ENCODE measurements at places on chromosomes 11 and 22.

DNA sequence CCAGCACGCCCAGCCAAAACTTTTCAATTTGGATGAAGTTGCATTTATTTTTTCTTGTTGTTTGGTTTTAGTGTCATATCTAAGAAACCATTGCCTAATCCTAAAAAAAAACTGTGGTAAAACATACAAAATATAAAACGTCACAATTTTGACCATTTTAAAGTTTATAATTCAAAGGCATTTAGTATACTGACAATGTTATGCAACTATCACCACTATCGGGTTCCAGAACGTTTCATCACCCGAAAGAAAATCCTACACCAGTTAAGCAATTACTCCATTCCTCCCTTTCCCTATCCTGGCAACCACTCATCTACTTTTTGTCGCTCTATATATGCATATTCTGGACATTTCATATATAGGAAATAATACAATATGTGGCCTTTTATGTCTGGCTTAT lies 30.5 kb upstream of the PHOX2A start:
- no peak for DNase-seq

DNA sequence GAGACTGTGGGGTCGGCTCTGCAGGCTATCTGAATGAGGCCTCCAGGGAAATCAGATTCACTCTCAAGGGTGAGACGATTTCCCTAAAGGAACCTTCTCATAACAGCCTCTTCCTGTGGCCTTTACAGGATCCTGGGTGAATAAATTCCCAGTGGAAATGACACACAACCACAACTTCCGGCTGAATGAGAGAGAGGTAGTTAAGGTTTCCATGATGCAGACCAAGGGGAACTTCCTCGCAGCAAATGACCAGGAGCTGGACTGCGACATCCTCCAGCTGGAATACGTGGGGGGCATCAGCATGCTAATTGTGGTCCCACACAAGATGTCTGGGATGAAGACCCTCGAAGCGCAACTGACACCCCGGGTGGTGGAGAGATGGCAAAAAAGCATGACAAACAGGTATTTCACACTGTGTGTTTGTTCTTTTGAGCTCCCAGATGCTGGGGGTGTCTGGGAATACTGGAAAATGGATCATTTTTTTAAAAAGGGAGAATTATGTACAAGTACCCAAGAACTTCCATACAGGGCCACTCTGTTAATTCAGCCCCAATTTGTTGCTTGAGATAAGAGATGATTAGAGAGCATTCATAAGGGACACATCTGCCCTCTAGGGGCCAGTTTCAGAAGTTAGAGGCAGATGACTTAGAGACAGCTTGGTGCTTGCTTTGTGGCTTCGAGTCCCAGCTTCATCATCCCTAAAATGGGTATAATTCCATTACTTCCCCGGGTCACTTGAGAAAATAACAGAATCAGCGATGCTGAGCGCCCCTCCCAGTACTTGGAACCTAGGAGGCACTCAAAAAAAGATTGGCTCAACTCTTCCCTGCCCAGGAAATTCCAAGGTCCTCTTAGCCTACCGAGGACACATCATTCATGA lies 10.2 kb downstream of the SERPIND1 start:
- DNase-seq: peak; percentile 27

- DNase-seq: no peak
Measured at GRCh38 chr11:106714199-106714598, 304.1 kb downstream of the GUCY1A2 start.

DNA sequence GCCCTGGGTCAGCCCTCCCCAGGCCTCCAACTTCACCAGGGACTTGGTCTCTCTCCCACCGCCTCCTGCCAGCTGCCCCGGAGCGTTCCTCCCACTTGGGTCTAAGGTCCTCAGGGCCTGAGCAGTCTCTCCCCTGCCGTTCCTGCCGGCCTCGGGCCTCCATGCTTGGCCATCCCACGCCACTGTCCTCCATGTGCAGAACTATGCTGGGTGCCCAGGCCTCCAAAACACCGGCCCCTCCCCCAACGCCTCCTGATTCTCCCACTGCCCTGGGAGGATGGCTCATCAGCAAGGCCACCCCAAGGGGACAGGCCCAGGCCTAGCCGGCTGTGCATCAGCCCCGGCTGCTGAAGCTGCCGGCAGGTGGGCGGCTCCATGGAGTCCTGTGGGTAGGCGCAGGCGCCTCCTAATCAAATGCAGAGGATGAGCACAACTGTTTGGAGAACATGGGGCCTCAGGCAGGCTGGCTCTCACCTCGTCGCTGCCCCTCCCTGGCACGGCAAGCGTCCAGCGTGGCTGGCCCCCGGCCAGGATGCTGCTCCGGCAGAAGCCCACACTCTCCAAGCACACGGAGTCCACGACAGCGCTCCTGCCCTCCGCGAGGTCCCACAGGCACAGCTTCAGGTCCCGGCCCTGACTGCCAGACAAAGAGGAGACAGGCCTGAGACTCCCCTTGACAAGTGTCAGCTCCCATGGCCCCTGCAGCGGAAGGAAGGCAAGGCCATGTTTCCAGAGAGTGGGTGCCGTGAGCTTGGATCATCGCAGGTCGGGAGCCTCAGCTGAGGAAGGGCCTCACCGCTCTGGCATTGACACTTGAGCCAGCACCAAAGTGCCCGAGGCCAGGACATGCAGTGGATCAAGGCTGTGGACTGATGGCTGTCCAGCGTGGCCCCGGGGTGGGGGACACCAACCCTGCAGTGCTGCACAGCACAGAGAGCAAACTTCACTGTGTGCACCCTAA lies 42.6 kb downstream of the GNB1L start:
- DNase-seq: no peak

DNA sequence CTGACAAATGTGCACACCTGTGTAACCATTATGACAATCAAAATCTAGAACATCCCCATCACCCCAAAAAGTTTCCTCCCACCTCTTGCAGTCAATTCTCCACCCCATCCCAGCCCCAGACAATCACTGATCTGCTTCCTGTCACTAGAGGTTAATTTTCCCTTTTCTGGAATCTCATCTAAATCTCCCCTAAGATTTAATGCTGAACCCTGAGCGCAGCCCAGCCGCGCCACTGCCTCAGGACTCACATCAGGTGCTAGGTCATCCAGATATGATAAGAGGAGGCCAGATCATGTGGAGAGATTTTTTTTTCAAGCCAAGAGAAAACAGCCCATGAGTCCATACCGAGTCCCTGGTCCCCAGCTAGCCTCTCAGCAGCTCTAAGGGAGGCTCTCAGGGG lies 4.3 kb upstream of the TMPRSS13 start:
- no peak for DNase-seq

- DNase-seq: no peak
Measured at GRCh38 chr11:127531167-127531566, 530.6 kb upstream of the KIRREL3 start.

- DNase-seq: no peak
Measured at GRCh38 chr11:64373598-64373974, 14.6 kb downstream of the RPS6KA4 start.

- DNase-seq: no peak
Measured at GRCh38 chr11:340539-341512, 20.2 kb upstream of the IFITM3 start.

DNA sequence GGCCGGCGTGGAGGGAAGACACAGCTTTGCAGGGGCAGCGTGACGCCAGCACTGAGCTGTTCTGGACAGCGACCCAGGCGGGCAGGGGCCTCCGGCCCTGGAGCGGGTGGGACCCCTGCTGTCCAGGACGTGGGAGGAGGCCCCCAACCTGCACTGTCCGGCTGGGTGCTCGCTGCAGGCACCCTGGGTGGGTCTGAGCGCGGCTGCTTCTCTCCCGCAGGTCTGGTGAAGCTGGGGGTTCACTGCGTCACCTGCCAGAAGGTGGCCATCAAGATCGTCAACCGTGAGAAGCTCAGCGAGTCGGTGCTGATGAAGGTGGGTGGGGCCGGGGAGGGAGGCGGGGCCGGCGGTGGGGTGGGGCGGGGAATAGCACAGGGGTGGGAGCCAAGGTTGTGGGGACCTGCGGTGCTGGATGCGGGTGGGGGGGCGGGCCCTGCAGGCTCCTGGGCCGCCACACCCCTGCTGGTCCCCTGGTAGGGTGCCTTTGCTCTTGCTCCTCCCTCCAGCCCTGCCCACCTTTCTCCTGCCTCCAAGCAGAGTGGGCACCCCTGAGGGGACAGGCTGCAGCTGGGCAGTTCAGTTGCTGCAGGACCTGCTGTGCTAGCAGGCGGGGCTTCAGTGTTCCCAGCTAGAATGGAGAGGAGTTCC lies 46.2 kb downstream of the BRSK2 start:
- DNase-seq: no peak

GRCh38 chr22:46366327-46366731 lies 30.8 kb downstream of the TRMU start:
- no peak for DNase-seq

DNA sequence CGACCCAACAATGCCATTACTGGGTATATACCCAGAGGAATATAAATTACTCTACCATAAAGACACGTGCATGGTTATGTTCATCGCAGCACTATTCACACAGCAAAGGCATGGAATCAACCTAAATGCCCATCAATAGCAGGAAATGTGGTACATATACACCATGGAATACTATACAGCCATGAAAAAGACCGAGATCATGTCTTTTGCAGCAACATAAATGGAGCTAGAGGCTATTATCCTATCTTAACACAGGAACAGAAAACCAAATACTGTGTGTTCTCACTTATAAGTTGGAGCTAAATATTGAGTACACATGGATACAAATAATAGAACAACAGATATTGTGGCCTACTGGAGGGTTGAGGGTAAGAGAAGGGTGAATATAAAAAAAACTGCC lies 3.5 kb downstream of the OR2D2 start:
- DNase-seq: no peak

DNA sequence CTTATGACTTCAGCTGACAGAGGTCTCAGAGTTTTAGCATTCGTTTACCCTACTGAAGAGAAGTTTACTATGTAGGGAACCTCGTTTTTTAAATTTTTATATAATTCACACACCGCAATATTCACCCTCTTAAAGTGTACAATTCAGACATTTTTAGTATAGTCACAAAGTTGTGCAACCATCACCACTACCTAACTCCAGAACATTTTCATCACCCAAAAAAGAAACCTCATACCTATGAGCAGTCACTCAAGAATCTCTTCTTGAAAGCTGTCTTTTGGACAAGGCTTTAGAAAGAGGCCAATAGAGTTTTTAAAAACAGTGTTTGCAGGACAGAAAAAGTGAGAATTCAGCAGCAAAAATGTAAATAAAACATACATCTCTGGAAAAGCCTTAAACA lies 39.5 kb upstream of the CLNS1A start:
- DNase-seq: no peak

DNA sequence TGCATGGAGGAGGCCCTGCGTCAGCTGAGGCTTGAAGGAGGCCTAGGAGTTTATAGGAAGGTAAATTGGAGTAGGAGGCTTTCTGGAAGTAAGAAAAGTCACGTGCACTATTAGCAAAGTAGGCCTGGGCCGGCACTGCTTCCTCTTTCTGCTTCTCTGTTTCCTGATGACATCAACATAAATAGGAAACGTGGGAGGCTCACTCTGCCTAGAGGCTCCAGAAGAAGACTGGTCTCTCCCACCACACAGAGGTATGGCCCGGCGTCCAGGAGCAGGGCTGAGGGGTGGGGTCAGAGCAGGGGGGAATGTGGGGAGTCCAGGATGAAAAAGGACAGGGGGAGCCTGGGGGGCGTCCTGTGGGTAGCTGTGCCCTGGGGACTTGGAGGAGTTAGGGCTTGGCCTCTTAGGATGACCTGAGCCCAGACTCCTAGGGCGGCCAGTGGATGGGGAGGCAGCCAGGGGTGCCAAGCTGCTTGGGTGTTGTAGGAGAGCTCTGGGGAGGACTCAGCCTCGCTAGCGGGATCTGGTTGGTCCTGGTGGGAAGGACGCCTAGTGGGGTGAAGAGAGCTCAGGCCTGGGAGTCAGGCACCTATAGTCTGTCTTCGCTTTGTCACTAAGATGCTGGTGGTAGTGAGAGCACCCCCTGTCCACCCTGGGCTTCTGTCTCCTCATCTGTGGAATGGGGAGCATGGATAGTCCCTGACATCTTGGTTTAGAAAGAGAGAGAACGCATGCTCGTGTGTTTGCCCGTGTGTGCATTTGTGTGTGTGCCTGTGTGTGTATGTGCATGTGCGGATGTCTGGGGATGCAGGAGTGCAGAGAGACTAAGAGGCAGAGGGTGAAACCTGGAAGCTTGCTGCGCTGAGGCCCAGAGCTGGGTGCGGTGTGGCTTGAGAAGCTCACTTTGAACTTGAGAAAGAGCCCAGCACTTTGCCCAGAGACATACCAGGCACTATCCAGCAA lies at the start of gene CSF2RB:
Gene CSF2RB (plus strand): TSS at position 202 of the 963 bp plus-strand sequence. CDS start 8,580 bp downstream, outside the sequence.
- no peak for DNase-seq

DNA sequence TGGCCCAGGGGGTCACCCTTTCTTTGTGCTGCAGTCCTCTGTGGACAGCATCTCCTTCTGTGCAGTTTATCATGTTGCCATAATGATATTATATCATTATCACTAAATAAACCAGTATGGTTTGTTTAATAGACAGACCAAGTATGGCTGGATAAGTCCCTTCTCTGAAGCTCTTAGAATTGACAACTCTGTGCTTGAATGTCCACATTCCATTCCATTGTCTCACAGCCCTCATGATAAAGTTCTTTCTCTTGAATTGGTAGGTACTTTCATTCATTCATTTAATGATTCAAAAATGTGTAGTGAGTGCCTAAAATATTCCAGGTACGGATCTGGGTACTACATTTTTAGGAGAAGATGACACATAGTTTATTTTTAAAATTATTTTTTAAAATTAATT lies 7.8 kb downstream of the RPS6KA4 start:
- DNase-seq: no peak

DNA sequence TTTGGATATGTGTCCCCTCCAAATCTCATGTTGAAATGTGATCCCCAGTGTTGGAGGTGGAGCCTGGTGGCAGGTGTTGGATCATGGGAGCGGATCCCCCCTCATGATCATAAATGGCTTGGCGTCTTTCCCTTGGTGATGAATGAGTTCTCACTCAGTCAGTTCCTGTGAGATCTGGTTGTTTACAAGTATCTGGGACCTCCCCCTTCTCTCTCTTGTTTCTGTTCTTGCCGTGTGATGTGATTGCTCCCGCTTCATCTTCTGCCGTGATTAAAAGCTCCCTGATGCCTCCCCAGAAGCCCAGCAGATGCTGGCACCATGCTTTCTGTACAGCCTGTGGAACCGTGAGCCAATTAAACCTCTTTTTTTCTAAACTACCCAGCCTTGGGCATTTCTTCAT lies 102.2 kb downstream of the SEZ6L start:
- DNase-seq: no peak

DNA sequence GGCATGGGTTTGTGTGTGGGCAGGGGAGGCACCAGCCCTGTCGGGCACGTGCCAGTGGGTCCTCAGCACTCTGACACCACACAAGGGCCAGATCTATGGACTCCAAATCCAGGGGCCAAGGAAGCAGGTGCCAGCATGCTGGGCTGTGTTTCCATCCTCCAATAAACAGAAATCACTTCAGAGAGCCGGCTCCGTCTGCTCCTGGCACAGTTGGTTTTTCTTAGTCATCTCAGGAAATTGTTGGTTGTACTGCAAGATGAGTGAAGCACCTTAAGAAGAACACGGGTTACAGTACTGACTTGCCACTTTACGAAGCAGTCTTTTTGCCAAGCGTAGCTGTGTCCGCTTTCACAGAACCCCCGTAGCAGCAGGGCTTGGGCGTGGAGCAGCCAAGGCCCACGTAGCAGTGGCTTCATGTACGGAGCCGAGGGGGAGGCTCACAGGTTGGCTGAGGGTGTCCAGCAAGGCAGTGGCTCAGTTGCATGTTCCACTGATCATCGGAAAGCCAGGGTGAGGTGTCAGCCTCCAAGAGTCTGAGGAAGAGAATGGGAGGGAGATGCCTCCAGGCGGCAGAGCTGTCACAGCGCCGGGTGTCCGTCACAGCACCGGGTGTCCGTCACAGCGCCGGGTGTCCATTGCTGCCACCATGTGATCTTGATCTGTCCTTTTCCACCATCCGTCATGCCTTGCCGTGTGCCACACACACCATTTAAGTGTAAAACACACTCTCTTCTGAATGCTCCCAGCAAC lies 314.9 kb downstream of the CTTN start:
- DNase-seq: no peak

GRCh38 chr11:122453586-122453985 lies 201.9 kb upstream of the UBASH3B start:
- DNase-seq: no peak
